ENCODE measurements at places on chromosomes 4 and X. TPM values are rescaled to one million over a fixed set of nuclear protein-coding genes. Genes with fewer than 3 reads are reported as not detected.

The KLB gene
- total RNA-seq: 0.76 TPM

DNA sequence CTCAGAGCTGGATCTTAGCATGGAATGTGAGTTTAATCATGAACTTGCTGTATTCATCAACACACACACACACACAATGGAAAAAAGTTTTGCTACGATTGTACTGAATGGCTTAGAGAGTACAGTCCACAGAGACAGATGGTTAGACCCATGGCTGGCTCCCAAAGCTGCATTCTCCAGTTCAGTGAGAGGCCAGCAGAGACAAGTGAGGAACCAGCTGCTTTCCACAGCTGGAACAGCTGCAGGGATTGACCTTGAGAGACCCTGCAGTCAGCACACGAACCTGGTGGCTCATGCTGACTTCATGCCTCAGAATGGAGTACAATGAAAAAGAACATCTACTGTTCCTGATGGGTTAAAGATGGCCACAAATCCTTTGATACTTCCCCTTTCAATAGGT lies 94.5 kb downstream of the DHX15 start:
- H3K4me1 ChIP-seq: peaks cover 3% of the 10 kb centered on the region
- H3K27me3 ChIP-seq: no peaks in the 10 kb centered on the region
- no peak overlapping the region for H3K27ac ChIP-seq
- no peak for DNase-seq

DNA sequence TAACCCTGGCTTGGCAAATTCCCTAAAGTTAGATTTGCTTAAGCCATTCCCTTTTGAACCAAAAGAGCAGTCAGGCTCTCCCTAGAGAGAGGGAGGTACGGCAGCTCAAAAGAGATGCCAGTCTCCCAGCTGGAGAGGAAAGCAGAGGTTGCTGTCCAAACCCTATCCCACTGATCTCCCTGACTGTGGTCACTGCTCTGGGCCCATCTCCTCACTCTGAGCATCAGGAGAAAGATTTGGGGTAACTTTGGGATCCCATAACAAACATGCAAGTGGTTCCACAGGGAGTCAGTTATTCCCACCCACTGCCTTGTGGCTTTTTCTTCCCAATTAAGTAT lies 17.1 kb downstream of the ACSL1 start:
- H3K27ac ChIP-seq: no peak overlapping the region
- no peak overlapping the region for H3K4me3 ChIP-seq
- no peaks in the 10 kb centered on the region for H3K27me3 ChIP-seq
- no peaks in the 10 kb centered on the region for H3K36me3 ChIP-seq
- peaks cover 80% of the 10 kb centered on the region for H3K4me1 ChIP-seq

DNA sequence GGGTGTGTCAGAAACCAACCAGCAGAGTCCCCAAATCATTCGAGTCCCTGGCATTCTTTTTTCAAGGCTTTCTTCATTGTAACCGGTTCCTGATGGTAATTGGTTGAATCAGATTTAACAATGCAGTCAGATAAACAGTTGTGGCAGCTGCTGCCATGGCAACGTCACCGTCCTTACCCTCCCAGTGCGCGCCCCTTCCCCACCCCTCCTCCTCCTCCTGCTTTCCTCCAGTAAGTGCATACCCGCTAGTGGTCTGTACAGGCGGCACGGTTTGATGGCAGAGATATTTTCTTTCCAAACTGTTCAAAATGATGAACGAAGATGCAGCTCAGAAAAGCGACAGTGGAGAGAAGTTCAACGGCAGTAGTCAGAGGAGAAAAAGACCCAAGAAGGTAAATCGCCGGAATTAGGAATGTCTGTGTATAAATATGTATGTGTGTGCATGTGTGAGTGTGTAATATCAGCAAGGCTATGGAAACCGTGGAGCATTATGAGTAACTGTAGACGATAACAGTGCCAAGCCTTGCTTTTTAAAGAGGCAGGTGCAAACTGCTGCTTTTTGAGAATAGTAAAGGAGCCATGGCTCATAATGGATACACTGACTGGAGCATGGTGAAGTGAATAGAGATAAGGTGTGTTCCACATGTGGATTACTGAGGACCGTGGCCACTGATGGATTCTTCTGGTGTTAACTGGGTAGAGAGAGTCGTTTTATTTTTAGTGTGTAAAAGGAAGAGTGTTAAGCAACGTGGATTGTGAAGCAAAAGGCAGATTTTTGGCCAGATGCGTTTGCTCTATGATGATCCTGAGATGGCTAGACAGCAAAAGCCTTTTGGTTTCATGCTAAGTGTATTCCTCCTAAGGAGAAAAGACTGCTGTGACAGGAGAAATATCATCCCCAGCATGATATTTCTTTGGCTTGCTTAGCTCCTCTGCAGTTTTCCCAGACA lies at the start of gene ANK2:
ANK2 (plus strand) TSS at position 233 of the 950 bp plus-strand sequence; CDS start at position 309, 76 bp downstream.
- H3K27me3 ChIP-seq: no peaks in the 10 kb centered on the region
- H3K4me3 ChIP-seq: peak within 1 kb of the TSS; percentile 19
- no peaks in the 10 kb centered on the region for H3K4me1 ChIP-seq
- H3K27ac ChIP-seq: no peak within 1 kb of the TSS
- DNase-seq: no peak

The RAB33A gene
- not detected for total RNA-seq

DNA sequence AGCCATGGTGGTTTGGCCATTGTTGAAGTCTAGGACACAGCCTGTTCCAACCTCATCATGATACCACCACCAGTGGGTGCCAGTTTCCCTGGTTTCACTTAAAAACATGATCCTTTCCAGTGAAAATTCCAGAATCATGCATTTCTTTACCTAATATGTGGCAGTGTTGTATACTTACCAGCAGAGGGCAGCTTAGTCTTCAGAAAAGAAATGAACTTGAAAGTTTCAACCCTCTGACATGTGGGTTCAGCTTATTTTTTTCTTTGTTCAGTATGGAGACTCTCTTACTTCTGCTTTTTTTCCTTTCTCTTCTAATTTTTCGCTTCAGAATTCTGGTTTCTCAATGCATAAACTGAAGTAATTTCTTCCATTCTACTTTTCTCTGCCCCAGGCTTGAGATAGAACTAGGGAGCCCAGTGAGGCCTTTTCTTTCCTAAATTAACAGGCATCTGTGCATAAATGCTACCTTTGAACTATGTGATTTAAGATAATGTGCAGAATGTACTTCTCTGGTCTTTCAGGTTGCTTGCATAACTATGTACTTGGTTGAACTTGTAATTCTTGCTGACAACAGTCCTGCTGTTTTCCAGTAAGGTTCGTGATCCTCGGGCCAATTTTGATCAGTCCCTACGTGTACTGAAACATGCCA lies 10.7 kb downstream of the LIAS start:
- H3K27me3 ChIP-seq: no peaks in the 10 kb centered on the region
- DNase-seq: no peak
- H3K27ac ChIP-seq: peak overlapping the region; percentile 45
- H3K4me1 ChIP-seq: peaks cover 12% of the 10 kb centered on the region
- H3K36me3 ChIP-seq: peaks cover 41% of the 10 kb centered on the region
- H3K4me3 ChIP-seq: no peak overlapping the region

GRCh38 chr4:41262198-41262597 lies 5.5 kb downstream of the UCHL1 start:
- H3K27me3 ChIP-seq: peaks cover 11% of the 10 kb centered on the region
- H3K36me3 ChIP-seq: no peaks in the 10 kb centered on the region
- H3K4me3 ChIP-seq: no peak overlapping the region
- H3K27ac ChIP-seq: no peak overlapping the region

The CLNK gene
- not detected for total RNA-seq

The DCAF4L1 gene
- total RNA-seq: 0.21 TPM

GRCh38 chr4:80074651-80075050 lies 1.6 kb upstream of the ANTXR2 start:
- H3K36me3 ChIP-seq: no peaks in the 10 kb centered on the region
- no peak for DNase-seq
- H3K4me3 ChIP-seq: no peak overlapping the region

DNA sequence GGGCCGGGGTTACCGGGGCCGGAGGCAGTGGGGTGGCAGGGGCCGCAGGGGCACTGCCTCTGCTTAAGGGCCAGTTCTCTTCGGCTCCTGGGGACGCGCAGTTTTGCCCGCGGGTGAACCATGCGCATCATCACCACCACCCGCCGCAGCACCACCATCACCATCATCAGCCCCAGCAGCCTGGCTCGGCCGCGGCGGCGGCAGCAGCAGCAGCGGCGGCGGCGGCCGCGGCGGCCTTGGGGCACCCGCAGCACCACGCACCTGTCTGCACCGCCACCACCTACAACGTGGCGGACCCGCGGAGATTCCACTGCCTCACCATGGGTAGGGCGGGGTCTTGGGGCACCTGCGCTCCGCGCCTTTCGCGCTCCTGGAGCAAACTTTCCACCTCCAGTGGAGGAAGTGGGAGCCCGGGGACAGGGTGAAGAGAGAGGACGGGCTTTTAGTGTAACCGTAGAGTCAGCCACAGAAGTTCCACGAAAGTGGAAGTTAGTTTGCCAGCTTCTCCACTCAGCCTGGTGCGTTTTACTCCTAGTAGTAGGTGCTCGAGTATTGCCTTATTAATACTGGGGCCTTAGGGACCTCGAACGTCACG lies 729 bp downstream of the GSX2 start:
- H3K36me3 ChIP-seq: no peaks in the 10 kb centered on the region
- peaks cover 100% of the 10 kb centered on the region for H3K27me3 ChIP-seq
- H3K4me3 ChIP-seq: peak overlapping the region; percentile 41
- H3K4me1 ChIP-seq: peaks cover 37% of the 10 kb centered on the region
- DNase-seq: no peak

The MAGEA1 gene
- total RNA-seq: not detected

DNA sequence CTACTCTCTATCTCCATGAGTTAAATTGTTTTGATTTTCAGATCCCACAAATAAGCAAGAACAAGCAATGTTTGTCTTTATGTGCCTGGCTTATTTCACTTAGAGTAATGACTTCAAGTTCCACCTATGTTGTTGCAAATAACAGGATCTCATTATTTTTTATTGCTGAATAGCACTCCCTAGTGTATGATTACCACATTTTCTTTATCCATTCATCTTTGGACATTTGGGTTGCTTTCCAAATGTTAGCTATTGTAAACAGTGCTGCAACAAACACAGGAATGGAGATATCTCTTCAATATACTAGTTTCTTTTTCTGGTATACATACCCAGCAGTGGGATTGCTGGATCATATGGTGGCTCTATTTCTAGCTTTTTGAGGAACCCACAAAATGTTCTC lies 136.0 kb downstream of the SLITRK2 start:
- no peak for DNase-seq
- H3K4me1 ChIP-seq: no peaks in the 10 kb centered on the region
- no peaks in the 10 kb centered on the region for H3K36me3 ChIP-seq
- H3K4me3 ChIP-seq: no peak overlapping the region

The GYPA gene
- not detected for total RNA-seq

The XAGE1B gene
- total RNA-seq: not detected

DNA sequence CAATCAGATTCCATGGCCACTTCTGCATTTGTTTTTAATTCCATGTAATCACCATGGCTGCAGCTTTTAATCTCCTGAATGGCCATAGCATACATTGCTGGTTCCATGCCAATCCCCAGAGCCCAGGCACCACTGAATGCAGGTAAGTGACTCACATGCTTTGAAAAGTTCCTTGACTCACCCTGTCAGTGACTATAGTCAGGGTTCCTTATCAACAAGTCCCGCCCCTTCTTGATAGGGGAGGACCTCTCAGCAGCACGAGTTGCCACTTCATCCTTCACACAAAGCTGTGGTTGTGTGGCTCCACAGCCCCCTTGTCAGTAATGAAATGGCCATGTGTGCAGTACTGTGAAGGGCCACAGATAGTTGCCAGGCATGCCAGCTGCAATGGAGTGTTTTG lies 516.6 kb downstream of the PPARGC1A start:
- H3K4me1 ChIP-seq: no peaks in the 10 kb centered on the region
- H3K27ac ChIP-seq: no peak overlapping the region
- H3K4me3 ChIP-seq: no peak overlapping the region
- no peak for DNase-seq

- no peaks in the 10 kb centered on the region for H3K36me3 ChIP-seq
- no peak overlapping the region for H3K4me3 ChIP-seq
- peaks cover 3% of the 10 kb centered on the region for H3K4me1 ChIP-seq
- DNase-seq: peak; percentile 87
- H3K27ac ChIP-seq: no peak overlapping the region
Observed at GRCh38 chr4:151362404-151363164, 37.2 kb upstream of the SH3D19 start.

- no peaks in the 10 kb centered on the region for H3K4me1 ChIP-seq
- H3K27me3 ChIP-seq: no peaks in the 10 kb centered on the region
- H3K4me3 ChIP-seq: no peak overlapping the region
- H3K36me3 ChIP-seq: no peaks in the 10 kb centered on the region
- no peak overlapping the region for H3K27ac ChIP-seq
Observed at GRCh38 chrX:95346856-95347255, 1337.8 kb upstream of the DIAPH2 start.

DNA sequence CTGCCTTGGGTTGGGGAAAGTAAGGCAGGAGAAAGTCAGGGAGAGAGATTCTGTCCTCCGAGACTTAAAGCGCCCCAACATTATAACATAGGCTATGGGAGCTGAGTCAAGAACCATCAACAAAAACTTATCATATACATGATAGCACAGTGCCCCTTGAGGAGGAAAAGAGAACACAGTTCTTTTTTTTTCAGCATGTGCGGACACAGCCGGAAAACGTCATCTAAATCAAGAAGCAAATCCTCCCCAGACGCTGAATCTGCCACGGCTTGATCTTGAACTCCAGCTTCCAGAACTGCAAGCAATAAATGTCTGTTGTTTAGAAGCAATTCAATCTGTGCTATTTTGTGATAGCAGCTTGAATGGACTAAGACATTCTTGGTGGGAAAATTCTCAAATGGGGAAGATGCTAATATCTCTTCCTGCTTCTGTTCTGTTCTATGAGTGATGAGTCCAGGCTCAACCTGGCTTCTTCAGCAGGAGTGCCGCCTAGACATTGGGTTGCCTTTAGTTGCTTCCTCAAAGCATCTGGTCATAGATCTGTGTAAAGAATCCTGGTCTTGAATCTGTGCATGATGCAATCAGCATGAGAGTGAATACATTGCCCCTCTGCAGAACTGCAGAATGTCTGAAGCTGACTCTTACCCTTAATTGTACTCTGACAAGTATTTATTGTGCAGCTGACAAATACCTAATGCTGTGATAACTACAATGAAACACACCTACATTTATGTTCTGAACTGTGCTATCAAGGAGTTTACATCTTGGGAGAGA lies 549.8 kb upstream of the PRKX start:
- no peaks in the 10 kb centered on the region for H3K36me3 ChIP-seq
- H3K27me3 ChIP-seq: no peaks in the 10 kb centered on the region
- no peaks in the 10 kb centered on the region for H3K4me1 ChIP-seq

- no peak for DNase-seq
- peaks cover 10% of the 10 kb centered on the region for H3K4me1 ChIP-seq
- no peak overlapping the region for H3K27ac ChIP-seq
- no peak overlapping the region for H3K4me3 ChIP-seq
Observed at GRCh38 chrX:110171442-110171841, 146.4 kb downstream of the AMMECR1 start.

The WWC2 gene
- total RNA-seq: 30.4 TPM

DNA sequence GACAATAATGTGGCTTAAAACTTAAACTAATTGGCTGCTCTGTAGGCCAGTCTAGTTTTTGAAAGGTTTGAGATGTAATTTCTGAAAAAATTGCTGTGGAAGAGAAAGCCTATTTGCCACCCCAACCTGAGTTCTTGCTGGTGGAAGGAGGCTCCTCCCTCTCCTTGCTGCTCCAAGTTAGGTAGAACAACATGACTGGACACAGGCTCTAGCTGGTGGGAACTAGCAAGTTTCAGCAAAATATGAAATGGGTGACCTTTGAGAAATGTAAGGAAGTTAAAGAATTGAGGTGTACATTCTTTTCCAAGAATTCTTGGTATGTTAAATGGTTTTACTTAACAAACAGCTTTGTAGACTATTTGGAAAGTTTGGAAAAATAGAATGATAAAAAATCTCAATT lies 8.0 kb downstream of the RPL34 start:
- H3K27me3 ChIP-seq: no peaks in the 10 kb centered on the region
- H3K4me1 ChIP-seq: peaks cover 4% of the 10 kb centered on the region
- no peak for DNase-seq
- no peak overlapping the region for H3K4me3 ChIP-seq

Data from suprapubic skin (tissue), 4 donors.